NCI-H1436 treated with DMSO at 0.1 percent for 48 hours (cell line): ENCODE measurements at places on chromosomes 7 and 10.

DNA sequence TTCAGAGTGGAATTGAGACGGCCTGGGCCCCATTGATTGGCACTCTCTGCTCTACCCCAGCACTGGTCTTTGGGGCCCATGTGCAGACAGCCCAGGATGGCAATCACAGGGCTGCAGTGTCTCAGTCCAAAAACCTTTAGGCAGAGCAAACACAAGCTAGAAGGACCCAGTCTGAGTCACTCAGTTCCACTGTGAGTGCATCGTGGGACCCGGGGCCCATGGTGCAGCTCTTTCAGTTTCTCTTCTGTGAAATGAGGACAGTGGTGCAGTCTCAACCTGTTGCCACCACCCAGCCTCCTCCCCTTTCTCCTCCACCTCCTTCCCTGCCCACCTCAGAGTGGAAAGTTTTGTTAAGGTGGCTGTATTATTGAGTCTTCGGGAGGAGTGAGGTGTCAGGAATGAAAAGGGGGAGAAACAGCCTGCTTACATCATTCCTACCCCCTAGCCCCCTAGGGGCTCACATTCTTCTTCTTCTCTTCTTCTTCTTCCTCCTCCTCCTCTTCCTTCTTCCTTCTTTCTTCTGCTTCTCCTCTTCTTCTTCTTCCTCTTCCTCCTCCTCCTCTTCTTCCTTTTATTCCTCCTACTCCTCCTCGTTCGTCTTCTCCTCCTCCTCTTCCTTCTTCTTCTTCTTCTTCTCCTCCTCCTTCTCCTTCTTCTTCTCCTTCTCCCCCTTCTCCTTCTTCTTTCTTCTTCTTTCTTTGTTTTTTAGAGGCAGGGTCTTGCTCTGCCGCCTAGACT, 19.5 kb upstream of the CARD11 start:
- DNase-seq, result no peak

DNA sequence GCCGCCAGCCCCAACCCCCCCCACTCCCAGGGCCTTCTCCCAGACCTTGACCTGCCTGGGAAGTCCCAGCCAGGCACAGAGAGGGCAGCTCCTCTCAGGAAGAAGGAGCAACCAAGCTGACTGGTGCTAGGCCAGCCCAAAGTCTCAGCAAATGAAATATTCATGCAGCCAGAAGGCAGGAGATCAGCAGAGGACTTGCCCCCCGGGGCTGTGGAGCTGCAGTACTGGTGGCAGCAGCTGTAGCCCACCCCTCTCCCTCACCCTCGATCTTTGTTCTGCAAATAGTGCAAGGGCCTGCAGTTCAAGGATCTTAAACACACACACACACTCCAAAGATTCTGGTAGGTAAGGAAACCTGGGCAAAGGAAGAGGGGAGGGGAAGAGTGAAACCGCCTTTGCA, 3.5 kb upstream of the SRRM3 start:
- DNase-seq, result no peak

- DNase-seq, result no peak
Observed at GRCh38 chr7:135834266-135834665, 85.7 kb upstream of the FAM180A start.

DNA sequence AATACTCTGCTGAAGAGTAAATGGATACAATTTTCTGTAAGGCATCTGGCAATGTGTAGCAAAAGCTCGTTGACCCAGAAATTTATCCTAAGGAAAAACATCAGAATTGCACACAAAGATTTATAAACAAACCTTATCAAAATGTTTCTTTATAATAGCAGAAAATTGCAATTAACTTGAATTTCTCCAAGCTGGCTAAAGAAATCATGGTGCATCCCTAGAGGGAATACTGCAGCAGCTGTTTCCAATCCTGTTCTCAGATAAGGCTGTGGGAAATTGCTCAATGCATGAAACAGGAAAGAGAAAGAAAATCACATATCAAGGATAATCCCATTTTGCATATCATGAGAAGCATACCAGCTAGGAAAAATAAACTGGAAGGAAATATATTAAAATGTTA, 18.7 kb downstream of the TACR2 start:
- no peak for DNase-seq

DNA sequence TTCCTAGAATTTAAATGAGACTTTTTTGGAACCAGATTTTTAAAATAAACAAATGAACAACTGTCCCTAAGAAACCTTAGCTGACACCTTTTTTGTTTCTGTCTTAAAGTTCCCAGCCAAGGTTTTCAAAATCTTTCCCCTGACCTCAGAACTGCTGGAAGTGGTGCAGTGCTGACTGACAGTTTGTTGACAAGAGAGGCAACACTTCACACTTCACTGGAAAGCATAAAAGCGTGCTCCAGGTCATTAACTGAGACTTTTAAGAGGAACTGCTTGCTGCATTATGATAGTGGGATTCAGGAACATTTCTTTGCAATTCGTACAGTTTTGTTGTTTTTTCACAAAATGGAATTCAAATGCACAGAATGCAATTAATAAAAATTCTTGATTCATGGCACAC, 36.2 kb downstream of the SYPL1 start:
- no peak for DNase-seq

DNA sequence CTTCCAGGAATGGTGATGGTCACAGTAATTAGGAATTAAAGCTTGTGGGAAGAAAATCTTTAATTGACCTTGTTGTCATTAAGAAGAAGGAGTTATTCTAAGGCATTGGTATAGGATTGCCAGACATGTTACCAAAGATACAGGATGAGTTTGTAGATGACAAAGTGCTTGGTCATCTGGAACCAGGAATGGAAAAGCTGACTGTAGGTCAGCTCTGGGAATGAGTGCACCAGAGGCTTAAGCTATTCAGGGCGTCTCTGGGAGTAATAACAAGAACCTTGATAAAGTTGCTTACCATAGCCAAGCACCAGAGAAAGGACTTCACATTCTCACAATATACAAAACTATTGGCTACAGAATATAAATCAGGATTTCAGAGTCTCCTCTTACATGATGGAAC, 89.0 kb downstream of the PHTF2 start:
- DNase-seq, result no peak

DNA sequence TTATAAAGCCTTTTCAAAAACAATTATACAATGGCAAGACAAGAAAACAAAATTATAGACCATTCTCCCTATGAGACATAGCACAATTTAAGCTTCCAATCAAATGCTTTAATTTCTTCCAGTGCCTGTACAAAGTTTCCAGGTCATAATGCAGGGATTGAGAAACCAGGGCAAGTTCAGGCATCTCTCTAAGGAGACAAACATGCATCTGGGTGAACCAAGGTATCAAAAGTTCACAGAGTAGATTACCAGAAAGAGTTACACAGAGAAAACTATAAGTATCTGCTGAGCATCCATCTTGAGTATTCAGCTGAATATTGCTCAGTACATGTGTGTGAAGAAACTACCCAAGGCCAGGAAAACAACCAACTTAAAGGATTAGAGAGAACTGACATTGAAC, 89.1 kb downstream of the COL28A1 start:
- no peak for DNase-seq

GRCh38 chr10:60962946-60963345, 19.0 kb upstream of the RHOBTB1 start:
- no peak for DNase-seq

GRCh38 chr7:101155303-101155702, 1.0 kb downstream of the AP1S1 start:
- no peak for DNase-seq

DNA sequence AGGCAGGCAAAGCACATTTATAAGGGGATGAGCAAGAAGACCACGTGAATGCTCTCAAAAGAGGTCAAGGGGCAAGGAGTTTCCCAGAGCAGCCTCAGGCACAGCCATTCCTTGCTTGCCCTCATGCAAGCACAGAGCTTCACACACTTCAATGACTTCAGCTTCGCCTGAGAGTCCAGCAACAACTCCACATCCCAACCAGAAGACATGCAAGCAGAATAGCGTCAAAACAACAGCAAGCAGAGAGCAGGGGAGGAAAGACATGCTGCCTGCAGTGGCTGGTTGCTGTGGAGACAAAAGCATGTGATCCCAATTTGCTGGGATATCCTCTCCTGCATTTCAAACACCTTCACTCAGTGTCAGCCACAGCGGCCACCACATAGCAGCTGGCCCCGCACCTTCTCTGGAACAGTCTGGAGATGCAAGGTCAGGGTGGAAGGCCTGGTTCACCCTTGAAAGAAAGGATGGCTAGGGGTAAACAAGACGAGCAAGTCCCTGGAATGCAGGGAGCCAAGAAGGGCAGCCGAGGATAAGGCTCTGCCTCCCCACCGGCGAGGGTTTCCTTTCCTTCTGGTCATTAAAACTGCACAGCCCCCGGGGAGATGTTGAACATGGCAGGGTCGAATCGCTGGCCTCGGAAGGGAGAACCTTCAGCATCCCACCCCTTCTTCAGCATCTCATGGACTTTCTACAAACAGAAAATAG, 60.2 kb upstream of the CAMK2B start:
- DNase-seq, result no peak

- DNase-seq, result no peak
Observed at GRCh38 chr7:152136686-152137085, 111.2 kb downstream of the GALNT11 start.

DNA sequence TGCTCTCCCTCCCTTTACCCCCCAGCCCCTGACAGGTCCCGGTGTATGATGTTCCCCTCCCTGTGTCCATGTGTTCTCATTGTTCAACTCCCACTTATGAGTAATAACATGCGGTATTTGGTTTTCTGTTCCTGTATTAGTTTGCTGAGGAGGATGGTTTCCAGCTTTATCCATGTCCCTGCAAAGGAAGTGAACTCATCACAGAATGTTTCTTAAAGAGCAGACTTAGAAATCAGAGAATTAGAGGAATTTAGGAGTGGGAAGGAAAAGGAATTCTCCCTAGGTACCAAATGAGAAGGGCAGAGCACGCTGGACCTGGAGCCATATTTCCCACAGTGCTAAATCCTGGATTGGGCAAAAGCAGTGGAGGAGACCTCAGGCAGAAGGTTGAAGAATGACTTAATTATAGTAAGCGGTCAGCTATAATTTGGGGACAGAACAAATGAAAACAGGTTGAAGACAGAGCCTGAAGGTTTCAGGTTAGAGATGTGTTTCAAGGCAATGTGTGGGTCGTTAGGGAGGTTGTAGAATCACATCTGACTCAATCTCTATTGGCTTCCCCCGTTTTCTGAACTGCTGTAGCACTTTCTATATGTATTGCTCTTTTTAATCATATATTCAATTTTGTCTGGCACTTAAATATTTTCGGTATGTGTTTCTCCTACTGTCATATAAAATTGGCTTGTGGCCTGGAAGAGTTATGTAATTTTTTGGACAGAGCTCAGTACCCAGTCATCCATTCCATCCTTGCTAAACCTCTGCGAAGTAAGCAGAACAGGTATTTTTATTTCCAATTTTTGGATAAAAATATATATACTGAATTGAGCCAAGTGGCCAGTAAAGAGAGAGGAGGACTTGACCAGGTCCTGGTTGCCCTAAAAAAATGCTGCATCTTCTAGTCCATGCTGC, 210.5 kb upstream of the KLF6 start:
- DNase-seq, result no peak

- no peak for DNase-seq
Observed at GRCh38 chr10:122541541-122542002, 19.0 kb upstream of the DMBT1 start.

- DNase-seq, result no peak
Observed at GRCh38 chr7:95579318-95579717, 17.0 kb downstream of the PDK4 start.

DNA sequence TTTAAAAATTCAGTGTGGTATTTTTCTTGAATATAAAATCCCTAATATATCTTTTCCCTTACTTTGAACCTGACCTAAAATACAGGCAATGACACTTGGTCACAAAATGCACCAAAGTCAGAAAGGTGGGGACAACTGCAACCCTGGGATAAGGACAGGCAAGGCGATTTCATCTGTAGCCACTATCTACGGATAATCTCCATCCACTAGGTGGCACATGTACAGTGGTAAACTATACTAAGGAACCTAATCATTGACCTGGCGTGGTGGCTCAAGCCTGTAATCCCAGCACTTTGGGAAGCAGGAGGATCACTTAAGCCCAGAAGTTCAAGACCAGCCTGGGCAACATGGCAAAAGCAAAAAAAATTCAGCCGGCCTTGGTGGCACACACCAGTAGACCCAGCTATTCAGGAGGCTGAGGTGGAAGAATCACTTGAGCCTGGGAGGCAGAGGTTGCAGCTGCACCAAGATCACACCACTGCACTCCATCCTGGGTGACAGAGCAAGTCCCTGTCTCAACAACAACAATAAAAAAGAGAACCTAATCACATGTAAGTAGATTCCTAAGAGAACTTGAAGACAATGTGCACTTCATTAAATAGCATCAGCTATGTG, 98.9 kb downstream of the KMT2C start:
- DNase-seq, result no peak

GRCh38 chr10:69359148-69359547, 57.6 kb downstream of the TACR2 start:
- DNase-seq, result no peak

DNA sequence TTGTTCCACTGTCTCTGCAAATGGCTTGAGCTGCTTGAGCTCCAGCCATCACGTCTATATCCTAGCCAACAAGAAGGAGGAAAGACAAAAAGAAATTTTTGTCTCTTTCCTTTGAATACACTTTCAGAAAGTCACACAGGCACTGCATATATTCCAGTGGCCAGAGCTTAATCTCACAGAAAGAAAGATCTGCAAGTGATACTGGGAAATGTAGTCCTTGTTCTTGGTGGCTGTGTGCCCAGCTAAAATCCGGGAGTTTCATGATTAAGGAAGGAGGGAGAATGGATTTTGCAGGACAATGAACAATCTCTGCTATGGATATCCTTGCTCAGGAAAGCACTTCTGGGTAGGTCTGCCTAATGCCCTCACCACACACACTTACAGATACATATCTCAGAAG, 19.5 kb upstream of the DLG5 start:
- DNase-seq, result no peak

DNA sequence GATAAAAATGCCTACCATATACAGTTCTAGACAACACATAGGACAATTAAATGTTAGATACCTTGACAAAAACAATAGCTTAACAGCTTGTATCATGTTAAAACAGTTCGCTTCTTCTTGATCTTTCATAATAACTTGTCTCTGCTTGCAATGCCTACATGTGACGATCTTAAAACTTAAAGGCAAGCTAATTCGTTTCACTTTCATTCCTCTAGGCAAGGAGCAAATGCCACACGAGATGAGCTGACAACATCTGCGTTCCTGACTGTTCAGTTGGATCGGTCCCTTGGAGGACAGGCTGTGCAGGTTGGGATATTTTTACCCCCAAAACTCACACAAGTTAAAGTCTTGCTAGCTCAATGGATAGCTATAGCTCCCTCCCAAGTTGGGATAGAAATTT, 51.6 kb upstream of the ARL4A start:
- no peak for DNase-seq

GRCh38 chr7:116772423-116772863, 89.9 kb upstream of the CAPZA2 start:
- DNase-seq, result no peak

GRCh38 chr10:102850025-102850518, 4.0 kb upstream of the BORCS7 start:
- DNase-seq, result no peak
